G401 (cell line): ENCODE measurements at places on chromosomes 3 and 15. TPM values are rescaled to one million over a fixed set of nuclear protein-coding genes. Genes with fewer than 3 reads are reported as not detected.

DNA sequence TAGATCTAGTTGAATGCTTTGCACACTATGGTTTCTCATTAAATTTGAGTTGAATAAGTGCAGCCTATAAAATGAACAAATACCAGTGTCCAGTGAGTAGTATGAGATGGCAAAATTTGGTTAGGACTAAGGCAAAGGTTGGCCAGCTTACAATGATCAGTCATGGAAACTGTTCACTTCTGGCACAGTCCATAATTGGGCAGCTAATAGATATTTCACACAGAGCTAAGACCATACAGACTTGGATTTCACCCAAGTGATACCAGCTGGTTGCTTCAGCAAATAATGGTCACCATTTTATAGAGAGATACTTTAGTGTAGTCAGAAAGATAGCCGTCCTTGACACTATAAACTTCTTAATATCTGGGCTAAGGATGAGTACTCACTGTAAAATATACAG, 15.7 kb downstream of the GAP43 start:
- DNase-seq: peak; percentile 84

DNA sequence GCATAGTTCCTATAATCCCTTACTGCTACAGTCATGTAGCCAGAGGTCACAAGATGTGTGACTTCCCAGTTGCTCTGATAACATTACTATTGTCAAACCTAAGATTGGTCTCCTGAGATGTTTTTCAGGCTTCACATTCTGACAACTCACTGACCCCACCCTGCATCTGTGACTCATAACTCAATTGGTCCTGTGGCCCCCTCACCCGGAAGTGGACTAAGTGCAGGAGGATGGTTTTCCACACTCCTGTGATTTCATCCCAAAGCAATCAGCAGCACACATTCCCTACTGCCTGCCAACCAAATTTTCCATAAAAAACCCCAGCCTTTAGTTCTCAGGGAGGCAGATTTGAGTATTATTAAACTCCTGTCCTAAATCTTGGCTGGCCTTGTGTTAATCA, 564.9 kb upstream of the ZNF385D start:
- no peak for DNase-seq

DNA sequence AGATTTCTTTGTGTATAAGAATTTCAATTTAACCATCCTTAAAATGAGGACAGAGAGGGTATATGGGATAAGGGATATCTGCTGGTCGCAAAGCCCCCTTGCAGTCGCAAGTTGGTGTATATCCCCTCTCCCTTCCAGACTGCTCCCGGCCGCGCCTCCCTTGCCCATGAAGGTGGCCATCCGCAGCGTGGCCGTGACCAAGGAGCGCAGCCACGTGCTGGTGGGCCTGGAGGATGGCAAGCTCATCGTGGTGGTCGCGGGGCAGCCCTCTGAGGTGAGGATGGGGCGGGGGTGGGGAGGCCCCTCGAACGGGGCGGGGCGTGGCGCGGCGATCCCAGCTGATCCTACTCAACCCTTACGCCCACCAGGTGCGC, 29.4 kb downstream of the NBEAL2 start:
- no peak for DNase-seq

GRCh38 chr15:93372208-93372864, 283.3 kb upstream of the RGMA start:
- DNase-seq: no peak

DNA sequence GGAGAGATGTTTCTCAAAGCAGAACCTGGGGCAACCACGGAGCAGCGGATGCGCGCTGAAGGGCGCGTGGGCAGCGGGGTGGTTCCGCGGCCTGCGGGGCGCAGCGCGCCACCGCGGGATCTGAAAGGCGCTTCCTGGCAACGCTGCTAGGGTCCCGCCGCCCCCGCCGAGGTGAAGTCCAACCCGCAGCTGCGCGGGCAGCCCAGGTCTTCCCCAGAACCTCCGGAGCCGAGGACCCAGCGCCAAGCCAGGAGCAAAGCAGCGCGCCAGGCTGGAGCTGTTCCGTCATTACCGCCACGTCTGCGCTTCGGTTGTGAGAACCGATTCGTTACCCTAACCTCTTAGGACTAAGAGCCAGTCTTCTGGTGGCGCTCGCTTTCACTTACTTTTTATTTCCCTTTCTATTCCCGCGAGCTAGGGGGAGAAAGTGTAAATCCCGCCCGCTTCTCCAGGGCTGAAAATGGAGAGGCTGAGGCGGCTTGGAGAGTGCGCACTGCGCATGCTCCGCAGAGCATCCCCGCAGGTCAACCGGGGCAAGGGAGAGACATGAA, 3.2 kb upstream of the GABRG3 start:
- no peak for DNase-seq

DNA sequence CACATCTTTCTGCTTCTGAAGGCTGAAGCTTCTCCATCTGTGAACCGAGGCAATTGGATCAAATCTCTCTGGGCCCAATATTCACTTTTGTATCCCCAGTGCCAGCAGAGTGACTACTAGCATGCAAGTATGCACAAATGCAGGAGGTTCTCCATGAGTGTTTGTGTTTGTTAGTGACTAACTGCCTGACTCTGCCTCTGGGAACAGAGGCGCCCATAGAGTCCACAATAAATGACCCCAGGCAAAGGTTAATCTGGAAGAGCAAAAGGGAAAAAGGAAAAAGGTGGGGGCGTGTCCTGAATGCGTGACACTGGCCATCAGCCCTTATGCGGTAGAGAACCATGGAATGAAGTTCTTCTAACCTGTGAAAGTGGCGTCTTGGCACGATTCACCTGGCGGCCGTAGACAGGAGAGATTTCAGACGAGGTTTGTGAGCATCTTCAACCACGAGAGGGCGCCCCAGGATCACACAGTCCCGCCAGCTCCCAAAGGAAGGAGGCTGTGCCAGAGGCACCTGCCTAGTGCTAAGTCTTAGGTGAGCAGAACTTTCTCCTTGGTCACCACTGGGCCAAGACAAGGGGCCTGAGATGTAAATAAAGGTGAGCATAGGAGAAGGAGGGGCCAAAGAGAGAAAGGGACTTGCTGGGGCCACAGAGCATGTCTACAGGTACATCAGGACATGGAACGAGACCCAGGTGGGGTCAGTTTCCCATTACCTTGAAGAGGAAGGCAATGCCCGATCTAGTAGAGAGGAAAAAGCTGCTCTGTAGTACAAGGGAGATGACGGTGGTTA, 44.2 kb downstream of the RBPMS2 start:
- DNase-seq: peak; percentile 86

- DNase-seq: no peak
These were observed 153.9 kb upstream of the ARHGEF26 start for GRCh38 chr3:153967260-153967659.

DNA sequence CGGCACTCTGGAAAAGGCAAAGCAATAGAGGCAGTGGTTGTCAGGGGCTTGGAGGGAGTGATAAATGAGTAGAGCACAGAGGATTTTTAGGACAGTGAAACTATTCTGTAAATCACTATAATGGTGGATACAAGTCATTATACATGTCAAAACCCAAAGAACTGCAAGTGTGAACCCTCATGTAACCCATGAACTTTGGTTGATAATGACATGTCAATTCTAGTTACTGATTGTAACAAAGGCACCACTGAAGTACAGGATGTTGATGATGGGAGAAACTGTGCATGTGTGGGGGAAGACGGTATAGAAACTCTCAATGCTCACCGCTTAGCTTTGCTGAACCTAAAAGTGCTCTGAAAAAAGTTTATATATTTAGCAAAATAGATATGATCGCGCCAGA, 36.0 kb downstream of the BTLA start:
- no peak for DNase-seq

DNA sequence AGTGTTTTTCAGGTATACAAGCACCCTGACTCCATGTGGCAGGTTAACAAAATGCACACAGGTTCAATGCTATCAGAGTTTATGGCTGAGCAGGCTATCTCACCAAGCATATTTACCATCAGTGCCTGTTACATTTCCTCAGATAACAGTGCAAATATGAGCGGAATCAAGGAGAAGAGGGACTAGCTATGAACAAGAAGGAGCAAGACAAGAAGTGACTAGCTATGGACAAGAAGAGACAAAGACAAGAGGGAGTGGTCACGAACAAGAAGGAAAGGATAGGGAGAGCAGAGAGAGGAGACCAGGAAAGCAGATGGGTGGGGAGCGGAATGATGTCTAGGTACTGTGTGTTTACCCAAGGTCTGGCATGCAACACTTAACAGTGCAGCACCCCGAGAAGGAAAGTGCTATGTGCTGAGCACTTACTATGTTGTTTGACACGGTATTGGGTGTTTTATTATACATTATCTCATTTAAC, 8.6 kb downstream of the ILDR1 start:
- no peak for DNase-seq

DNA sequence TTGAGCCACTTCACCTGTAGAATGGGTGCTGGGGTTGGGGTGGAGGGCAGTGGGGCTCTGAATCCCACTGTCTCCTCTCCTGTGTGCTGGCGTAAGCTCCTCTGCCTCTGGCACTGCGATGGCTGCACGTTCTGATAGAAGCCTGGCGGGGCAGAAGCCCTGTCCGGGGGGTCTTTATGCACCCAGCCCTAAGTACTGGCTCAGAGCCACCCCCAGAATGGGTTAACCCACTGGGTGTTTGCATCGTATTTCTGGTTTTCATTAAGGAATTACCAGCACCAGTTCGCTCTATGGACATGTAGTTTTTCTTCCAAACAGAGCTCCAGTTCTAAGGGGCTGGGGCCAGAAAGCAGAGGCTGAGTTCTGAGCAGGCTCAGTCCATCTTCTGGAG, 37.7 kb upstream of the CDCP1 start:
- DNase-seq: no peak

- no peak for DNase-seq
These were observed 15.7 kb downstream of the CHST13 start for GRCh38 chr3:126539558-126540250.

The ZCWPW2 gene
- 0.55 and 3.8 TPM in 2 replicates for total RNA-seq

The MNS1 gene
- 1.3 and 2.1 TPM in 2 replicates for total RNA-seq

The SCAMP5 gene
- total RNA-seq: 7.7 and 15.0 TPM in 2 replicates

The FAM3D gene
- total RNA-seq: not detected in 2 replicates

The TMEM266 gene
- 0.06 and 1.5 TPM in 2 replicates for total RNA-seq

The CHAC1 gene
- total RNA-seq: 12.4 and 12.9 TPM in 2 replicates

The CAMK1 gene
- total RNA-seq: not detected in 2 replicates

The DCBLD2 gene
- total RNA-seq: 0.20 and 0.86 TPM in 2 replicates

The CCDC80 gene
- total RNA-seq: 2.3 and 4.4 TPM in 2 replicates
